ENCODE measurements at places on chromosomes 11 and 22.

- no peak for DNase-seq
- no peaks in the 10 kb centered on the region for H3K27me3 ChIP-seq
- H3K4me3 ChIP-seq: no peak overlapping the region
- no peak overlapping the region for H3K27ac ChIP-seq
- H3K4me1 ChIP-seq: no peaks in the 10 kb centered on the region
- no peaks in the 10 kb centered on the region for H3K36me3 ChIP-seq
Measured at GRCh38 chr11:36316049-36316448, 20.0 kb downstream of the PRR5L start.

DNA sequence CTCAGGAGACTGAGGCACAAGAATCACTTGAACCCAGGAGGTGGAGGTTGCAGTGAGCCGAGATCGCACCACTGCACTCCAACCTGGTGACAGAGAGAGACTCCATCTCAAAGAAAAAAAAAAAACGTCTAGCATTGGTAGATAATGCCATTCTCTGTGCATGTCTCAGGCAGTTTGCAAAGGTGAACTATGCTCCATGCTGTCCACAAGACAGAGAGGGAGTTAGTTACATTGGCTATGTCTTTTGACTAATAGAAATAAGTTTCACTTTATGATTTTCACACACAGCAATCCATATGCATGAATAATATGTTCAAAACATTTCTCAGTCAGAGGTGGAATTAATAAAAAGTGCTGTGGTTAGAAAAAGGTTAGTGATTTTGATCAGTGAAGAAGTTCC is 591.4 kb downstream of the ETS1 start:
- H3K36me3 ChIP-seq: no peaks in the 10 kb centered on the region
- H3K4me3 ChIP-seq: no peak overlapping the region
- no peak overlapping the region for H3K27ac ChIP-seq
- no peaks in the 10 kb centered on the region for H3K4me1 ChIP-seq

DNA sequence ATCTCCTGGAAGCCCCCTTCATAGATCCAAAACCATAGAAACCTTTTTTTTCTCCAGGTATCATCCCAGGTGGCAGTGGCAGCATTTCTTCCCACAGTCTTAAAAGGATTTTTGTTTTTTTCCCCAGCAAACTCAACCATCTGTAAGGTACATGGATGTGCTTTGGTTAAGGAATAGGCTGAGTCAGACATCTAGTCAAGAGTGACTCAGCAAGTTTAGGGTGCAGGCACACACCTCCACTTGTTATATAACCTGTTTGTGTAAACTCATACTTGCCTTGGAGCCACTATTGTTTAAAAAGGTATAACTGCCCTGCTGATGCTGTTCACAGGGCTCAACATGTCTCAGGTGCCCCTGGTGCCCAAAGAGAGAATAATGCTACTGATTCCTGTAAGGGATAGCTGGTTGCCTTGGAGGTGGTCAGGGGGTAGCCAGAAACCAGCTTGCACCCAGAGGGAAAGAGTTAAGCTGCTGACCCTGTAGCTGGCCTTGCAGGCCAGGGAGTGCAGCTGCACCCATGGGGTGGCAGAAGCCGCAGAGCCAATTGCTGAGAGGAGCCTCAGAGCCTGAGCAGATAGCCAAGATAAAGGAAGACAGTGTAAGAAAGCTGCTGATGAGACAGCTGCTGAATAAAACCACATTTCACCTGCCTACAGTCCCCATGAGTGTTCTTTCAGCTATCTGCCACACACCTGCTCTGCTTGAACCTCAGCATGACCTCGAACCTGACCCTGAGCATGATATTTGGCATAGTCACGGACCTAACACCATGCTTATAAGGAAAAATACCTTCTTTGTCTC is 1726.1 kb upstream of the RAG2 start:
- no peaks in the 10 kb centered on the region for H3K4me1 ChIP-seq
- H3K4me3 ChIP-seq: no peak overlapping the region
- no peaks in the 10 kb centered on the region for H3K36me3 ChIP-seq
- no peak overlapping the region for H3K27ac ChIP-seq

DNA sequence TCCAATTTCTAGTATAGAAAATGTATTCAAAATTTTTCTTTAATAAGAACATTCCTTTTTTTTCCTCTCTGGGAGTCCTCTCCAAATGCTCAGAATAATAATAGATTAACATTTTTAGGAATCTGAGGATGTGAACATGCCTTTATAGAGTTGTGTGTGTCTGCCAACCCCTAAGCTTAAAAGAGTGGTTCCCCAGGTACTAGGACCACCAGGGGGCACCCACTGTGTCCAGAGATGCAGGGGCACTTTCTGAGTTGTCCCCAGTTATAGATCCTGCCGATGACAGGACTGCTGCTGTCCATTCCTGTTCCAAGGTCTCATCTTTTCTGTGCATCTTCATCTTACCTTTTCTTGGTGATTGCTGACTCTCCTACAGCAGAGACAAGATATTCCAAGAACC is 27.0 kb upstream of the MICAL2 start:
- H3K4me1 ChIP-seq: peaks cover 12% of the 10 kb centered on the region
- no peak overlapping the region for H3K27ac ChIP-seq
- H3K27me3 ChIP-seq: no peaks in the 10 kb centered on the region
- no peak for DNase-seq
- H3K4me3 ChIP-seq: no peak overlapping the region
- H3K36me3 ChIP-seq: no peaks in the 10 kb centered on the region

DNA sequence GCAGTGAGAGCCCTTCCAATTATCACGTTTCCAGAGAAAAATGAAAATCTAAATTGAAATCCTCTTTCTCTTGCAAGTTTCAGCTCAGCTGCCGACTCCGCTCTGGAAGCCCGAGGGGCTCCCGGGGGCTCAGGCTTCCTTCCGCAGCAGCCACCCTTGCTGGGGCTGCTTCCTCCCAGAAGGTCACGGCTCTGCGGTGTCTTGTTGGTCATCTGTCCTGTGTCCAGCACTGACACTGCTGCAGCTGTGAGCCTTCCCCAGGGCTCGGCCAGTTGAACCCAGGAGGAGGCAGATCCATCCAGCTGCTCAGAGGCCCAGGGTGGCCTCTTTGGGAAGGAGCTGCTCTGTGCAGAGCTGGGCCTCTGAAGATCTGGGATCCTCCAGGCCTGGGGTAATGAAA is 1337.2 kb downstream of the TBC1D22A start:
- no peak for DNase-seq
- no peak overlapping the region for H3K4me3 ChIP-seq
- H3K27ac ChIP-seq: peak overlapping the region; percentile 99
- peaks cover 68% of the 10 kb centered on the region for H3K4me1 ChIP-seq
- no peaks in the 10 kb centered on the region for H3K27me3 ChIP-seq
- no peaks in the 10 kb centered on the region for H3K36me3 ChIP-seq

All from MM.1S (cell line).